ENCODE measurements at places on chromosomes 1 and 21.

DNA sequence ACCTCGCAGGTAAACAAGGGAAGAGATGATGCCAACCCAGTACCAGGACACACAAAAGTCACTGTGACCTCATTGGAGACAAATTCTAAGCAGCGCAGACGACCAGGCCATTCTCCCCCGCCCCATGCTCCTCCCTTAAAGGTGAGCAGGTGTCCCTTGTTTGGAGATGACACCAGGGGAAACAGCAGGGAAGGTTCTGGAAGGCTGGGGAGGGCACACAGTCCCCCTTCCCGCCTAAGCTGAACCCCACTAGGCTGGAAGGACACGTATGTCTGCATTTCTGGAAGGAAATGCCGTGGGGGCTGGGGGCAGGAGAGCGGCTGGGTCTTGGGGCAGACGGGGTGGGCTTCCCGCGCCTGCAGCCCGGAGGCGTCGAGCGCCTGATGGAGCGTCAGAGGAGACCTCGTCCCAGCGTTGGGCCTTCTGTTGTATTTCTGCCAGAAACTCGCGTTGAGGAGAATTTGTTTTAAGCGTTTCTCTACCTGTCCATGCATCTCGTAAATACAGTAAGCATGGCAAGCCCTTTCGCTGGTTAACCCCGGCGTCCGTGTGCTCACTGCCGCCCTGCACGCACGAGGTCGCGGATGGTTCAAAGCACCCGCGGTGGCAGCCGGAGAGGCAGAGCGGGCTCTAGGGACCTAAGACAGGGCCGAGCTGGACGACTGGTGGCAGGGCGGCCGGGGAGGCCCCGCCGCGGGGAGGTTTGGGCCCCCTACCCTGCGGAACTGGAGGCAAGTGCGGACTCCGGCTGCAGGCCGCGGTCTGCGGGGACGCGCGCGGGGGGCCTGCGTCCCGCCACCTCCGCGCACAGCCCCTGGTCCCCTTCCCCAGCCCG is 1.2 kb upstream of the LHX4 start:
- peak; percentile 19 for ATAC-seq

DNA sequence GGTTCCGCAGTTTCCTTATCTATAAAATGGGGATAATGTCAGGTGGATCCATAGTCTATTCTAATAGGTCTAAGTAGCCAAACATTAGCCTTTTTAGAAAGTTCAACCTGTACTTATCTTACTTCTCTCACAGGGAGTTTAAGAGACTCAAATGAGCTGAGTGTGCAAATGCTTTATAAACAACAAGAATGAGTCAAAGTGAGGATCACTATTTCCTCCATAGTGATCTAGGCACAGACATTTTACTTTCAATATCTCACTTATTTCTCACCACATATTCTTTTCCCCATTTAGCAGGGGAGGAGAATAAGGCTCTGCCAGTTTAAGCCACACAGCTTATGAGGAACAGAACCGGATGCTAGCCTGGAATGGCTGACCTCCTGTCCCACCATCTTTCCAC is 92.1 kb upstream of the LMO4 start:
- no peak for ATAC-seq

- no peak for ATAC-seq
Observed at GRCh38 chr1:86551305-86551704, 4.4 kb downstream of the CLCA4 start.

GRCh38 chr1:162026881-162027280 is 3.2 kb upstream of the OLFML2B start:
- no peak for ATAC-seq

GRCh38 chr1:12415038-12415466 is 185.2 kb downstream of the VPS13D start:
- no peak for ATAC-seq

- no peak for ATAC-seq
Observed at GRCh38 chr1:5562769-5563168, 429.5 kb downstream of the NPHP4 start.

- ATAC-seq, result no peak
Observed at GRCh38 chr21:33817663-33818451, 97.7 kb downstream of the ATP5PO start.

- ATAC-seq, result no peak
Observed at GRCh38 chr1:30953685-30954084, 45.1 kb upstream of the SDC3 start.

GRCh38 chr1:28735961-28736449 is 735 bp upstream of the YTHDF2 start:
- ATAC-seq, result no peak

DNA sequence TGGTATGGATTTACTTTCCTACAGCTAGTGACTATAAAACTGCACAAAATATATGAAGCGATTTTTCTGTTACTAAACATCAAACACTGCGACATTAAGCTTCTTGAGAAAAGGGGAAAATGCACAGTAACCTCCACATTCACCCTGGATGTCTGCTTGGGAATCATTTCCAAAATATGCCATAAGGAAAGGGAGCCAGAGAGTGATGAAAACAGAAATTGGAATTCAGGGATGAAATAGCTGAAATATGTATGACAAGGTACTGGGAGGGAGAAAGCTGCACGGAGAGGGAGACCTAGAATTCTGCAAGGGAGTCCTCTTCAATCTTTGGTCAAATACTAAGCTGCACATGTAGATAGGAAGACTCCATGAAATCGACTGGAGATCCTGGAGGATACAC is 31.6 kb upstream of the RAB3GAP2 start:
- no peak for ATAC-seq

DNA sequence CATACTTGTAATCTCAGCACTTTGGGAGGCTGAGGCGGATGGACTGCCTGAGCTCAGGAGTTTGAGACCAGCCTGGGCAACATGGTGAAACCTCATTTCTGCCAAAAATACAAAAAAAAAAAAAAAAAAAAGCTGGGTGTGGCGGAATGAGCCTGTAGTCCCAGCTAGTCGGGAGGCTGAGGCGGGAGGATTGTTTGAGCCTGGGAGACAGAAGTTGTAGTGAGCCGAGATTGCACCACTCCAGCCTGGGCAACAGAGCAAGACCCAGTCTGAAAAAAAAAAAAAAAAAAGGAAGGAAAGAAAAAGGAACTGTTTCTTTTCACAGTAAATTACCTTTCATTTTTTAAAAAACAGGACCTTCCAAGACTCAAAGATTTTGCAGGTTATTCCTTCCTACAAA is 29.5 kb downstream of the LIN9 start:
- no peak for ATAC-seq

DNA sequence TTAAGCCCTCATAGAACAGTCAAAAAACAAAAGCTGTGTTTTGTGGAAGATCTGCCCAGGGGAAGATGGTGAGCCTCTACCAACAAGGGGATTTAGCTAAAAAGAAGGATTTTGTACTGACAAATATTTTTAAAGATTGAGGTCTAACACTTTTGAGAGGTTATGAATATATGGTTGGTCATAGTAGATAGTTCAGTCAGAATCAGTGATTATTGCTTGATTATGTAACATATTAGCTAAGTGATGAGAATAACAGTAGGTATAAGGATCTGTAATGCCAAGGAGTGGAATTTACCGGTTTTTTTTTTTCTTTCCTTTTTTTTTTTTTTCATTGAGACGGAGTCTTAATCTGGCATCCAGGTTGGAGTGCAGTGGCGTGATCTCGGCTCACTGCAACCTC is 79.0 kb downstream of the SASS6 start:
- ATAC-seq, result no peak

GRCh38 chr1:226674892-226675714 is 64.0 kb downstream of the ITPKB start:
- peak; percentile 7 for ATAC-seq

GRCh38 chr1:153519242-153519641 is 16.5 kb downstream of the S100A6 start:
- no peak for ATAC-seq

DNA sequence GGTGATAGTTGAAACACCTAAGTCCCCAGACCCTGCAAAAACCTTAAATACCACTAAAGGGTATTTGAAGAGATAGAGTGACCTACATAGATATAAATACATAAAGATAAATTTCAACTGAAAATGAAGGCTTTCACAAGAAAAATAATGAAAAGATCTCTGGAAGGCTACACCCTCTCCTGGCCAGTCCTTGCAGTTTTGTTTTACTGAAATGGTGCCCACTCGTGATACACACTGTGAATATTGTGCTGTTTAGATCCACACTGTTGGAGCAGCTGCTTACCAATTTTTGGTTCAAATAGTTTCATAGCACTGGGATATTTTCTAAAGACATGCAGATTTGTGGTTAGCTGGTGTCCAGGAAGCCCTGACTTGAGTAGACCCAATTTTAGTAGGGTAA is 31.5 kb upstream of the RNF187 start:
- ATAC-seq, result no peak

DNA sequence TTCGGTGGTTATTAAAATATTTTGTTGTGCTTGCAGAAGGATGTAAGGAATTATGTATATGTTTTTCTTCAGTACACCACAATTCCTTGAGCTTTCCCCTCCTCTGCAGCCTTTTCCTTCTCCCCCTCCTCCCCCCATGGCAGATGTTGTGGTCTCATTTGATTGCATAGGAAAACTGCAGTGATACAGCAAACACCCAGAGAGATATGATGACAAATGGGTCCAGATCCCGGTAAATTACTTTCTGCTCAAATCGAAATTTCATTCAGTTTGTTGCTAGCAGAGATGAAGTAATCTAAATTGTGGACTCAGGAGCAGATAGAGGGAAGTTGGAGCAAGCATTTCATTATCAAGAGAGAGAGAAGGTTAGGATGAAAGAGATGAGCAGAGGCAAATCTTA is 9.9 kb downstream of the LMO4 start:
- ATAC-seq, result no peak

DNA sequence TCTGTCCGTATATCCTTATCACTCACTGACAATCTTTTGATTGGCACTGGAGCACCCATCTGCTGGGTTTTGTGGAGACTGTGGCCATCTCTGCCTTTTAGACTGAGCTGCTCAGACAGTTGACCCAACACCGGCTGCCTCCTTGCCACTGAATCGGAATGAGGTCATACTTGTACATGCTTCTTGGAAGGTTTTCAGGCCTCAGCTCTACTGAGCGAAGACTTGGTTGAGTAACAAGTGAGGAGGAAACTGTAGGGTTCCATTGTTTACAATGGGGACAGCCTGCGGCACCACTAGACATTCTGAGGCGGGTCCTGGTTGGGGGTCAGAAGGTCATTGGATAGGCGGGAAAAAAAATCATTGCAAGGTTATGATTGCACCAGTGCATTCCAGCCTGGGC is 320.3 kb downstream of the KIF26B start:
- ATAC-seq, result no peak

DNA sequence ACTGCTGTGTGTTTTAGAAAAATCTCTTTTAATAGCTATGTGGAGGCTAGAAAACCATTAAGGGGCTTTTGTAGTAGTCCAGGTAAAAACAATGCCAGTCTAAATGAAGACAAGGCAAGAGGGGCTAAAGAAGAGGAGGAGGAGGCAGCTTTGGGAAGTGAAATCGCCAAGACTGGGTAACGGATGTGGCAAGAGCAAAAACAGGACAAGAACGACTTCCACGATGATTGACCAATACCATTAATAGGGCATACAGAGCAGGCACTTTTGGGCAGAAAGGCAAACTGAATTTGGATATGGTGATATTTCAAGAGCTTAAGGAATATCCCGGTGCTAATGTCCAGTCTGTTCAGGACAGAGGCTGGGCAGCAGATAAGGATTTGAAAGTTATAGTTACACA is 22.0 kb downstream of the COA6 start:
- ATAC-seq, result no peak

DNA sequence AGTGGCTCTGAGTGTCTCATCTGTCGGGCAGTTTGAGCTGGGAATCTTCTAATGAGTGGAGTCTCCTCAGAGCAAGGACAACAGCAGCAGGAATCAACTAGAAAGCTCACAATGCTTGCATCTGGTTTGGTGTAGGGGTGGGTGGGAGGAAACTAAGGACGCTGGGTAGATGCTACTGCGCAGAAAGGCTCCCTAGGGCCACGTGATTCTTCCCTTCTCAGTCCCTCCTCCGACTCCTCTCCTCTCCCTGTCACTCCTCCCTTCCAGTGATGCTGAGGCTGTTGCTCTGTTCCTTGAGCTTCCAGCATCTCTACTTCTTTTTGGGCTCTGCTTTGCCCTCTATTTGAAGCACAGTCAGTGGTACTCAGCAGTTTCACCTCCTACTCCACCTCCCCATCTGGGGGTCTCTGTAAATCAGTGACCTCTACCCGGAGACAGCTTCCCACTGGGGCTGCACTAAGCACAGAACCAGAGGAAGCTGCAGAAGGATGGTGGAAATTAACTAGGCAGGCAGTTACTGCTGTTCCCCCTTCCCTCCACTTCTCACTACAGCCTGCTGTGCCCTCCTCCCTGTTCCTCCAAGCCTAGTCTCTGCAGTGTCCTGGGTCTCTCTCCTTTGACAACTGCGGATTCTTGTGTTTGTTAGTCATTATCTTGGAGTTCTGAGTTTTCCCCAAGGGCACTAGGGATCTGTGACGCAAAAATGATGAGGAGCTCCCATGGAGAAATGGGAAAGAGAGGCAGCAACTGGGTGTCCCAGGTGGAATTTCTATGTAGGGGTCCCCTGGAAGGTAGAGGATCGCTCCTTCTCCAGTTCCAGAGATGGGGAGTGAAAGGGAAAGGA is 5.8 kb downstream of the LINGO4 start:
- no peak for ATAC-seq

GRCh38 chr1:11764115-11764514 is 2.1 kb downstream of the C1orf167 start:
- no peak for ATAC-seq

- no peak for ATAC-seq
Observed at GRCh38 chr1:177934461-177934860, 35.4 kb downstream of the SEC16B start.

DNA sequence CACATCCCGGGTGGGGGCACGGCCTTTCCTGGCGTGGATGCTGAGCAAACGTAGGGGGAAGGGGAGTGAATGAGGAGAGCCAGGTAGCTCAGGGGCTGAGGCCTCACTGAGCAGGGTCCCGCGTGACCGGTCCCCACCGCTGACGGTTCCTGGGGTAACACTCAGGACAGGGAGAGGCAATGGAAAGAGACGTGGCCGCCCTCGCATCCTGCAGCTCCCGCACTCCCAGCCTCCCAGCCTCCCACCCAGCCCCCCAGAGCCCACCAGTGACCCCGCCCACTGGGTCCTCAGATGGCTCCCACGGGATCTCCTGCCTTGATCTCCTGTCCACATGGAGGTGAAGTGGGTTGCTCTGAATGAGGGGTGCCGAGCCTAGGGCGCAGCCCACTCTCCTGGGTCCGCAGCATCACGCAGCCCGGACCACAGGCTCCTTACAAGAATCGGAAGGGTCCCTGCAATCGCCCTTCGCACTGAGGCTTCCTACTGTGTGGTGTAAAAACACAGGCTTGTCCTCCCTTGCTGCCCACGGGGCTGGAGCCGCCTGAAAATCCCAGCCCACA is 2.4 kb downstream of the TSPEAR start:
- ATAC-seq, result no peak

DNA sequence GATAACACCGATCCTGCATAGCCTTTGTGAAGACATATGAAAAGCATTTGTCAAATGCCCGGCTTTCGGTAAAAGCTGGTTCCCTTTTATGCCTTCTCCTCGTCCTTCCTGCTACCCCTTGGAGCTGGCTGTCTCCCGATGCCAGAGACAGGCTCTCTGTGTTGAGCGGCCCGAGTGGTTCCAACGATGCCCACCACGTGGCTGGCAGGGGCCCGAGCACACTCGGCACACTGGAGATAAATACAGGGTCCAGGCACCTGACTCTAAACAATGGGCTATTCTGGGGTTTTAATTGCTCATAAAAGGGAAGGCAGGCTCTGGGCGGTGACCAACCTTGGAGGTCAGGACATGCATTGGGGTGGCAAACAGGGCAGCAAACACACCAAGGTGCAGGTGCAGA is 207.1 kb downstream of the HIVEP3 start:
- no peak for ATAC-seq

Data from gastroesophageal sphincter (tissue), 4 donors.